ENCODE measurements at places on chromosomes 6 and 20.

GRCh38 chr6:14339711-14340584, 222.4 kb downstream of the CD83 start:
- no peak for DNase-seq

- DNase-seq: no peak
These were observed 71.9 kb downstream of the FAM120B start for GRCh38 chr6:170378502-170378901.

DNA sequence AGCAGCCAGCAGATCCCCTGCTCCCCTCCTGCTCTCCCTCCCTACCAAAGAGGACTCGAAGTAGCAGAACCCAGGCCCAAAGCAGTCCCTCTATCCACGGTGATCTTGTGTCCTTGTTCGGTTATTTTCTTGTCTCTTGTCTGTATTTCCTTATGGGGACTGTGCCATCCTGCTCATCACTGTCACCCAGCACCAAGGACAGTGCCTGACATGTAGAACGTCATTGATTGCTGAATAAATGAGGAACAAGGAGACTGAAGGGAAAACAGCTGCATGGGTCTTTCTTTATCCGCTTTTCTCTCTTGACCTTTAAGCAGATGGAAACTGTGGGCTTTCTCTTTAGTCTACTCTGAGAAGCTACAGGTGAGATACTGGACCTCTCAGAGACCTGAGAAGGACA, 29.4 kb upstream of the ZNF831 start:
- DNase-seq: no peak

GRCh38 chr20:1423625-1424106, 30.8 kb upstream of the FKBP1A start:
- no peak for DNase-seq

- DNase-seq: no peak
These were observed 115.3 kb upstream of the PROKR2 start for GRCh38 chr20:5432030-5432429.

- no peak for DNase-seq
These were observed 15.6 kb upstream of the TBCC start for GRCh38 chr6:42761287-42762067.

GRCh38 chr6:74658391-74658790, 547.5 kb downstream of the COL12A1 start:
- DNase-seq: no peak

DNA sequence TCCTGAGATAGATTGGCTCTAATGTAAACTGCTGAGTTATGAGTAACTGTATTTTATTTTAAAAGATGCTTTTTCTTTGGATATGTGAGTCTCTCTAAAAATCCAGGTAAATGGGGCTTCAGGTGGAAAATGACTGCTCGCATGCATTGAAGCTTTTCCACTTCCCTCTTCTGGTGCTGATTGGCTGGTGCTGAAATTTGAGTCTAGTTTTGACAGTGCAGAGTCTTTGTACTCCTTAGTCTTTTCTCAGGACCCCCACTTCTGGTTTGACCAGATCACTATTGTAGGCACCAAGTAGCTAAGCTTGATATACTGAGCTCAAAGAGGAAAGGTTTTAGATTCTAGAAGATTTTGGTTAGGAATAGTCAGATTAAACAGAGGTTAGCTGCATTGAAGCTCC, 60.7 kb upstream of the TULP4 start:
- DNase-seq: no peak

- DNase-seq: peak; percentile 30
These were observed 68.2 kb downstream of the TBX18 start for GRCh38 chr6:84696166-84696565.

- no peak for DNase-seq
These were observed 14.4 kb downstream of the PFDN4 start for GRCh38 chr20:54221996-54222890.

- peak; percentile 60 for DNase-seq
These were observed 2.9 kb upstream of the HLA-DOB start for GRCh38 chr6:32819729-32820128.

- DNase-seq: no peak
These were observed 42.6 kb downstream of the RAB44 start for GRCh38 chr6:36739947-36740817.

DNA sequence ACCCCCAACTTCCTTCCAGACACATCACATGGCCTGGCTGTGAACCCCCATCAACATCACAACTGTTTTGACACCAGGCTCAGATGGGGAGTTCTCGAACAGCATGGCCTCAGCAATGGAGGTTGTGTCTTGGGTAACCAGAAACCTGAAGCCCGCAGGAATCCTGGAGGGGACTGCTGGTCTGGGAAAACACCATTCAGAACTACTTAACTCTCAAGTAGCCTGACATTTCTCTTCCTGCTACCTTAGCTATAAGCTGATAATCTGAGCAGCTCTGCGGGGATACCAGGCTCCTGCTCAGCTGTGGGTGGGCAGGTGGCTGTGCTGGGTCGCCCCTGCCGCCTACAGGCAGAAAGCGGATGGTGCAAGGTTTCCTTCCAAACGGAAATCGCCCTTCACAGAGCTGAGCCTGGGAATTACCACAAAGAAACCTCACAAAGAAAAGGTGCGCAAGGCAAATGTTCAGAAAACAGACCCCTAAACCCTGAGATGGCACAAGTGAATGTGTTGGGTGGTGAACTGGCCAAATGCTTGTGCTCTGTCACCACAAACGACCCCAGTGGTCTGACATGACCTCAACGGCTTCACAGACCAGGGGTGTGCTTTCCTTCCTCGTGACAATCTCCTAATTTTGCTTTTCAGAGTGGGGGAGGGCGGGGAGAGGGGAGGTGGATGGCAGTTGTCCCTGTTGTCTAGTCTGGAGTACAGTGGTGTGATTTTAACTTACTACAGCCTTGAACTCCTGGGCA, 29.5 kb downstream of the SNX5 start:
- no peak for DNase-seq

- no peak for DNase-seq
These were observed 7.4 kb upstream of the SLC12A5 start for GRCh38 chr20:46021361-46022359.

GRCh38 chr6:111711984-111712752, 106.5 kb upstream of the TRAF3IP2 start:
- DNase-seq: no peak

DNA sequence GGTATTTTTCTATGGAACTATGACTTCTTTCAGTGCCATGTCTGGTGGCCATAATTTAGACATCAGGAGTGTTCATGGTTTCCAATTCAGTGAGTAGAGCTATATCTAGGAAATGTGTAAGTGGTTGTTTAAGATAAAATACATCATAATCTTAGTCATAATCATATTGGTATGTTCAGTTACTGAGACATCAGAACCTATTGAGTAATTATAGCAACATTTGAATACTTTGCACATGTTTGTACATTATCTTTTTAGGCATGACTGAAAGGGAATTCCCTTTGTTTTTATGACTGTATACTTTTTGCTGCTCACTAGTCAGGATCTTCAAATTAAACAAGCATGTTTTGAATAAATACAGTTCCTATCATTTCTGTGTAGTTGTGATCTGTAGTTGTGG, 64.0 kb downstream of the STXBP5 start:
- no peak for DNase-seq

GRCh38 chr6:139007428-139007827, 19.4 kb upstream of the REPS1 start:
- no peak for DNase-seq

DNA sequence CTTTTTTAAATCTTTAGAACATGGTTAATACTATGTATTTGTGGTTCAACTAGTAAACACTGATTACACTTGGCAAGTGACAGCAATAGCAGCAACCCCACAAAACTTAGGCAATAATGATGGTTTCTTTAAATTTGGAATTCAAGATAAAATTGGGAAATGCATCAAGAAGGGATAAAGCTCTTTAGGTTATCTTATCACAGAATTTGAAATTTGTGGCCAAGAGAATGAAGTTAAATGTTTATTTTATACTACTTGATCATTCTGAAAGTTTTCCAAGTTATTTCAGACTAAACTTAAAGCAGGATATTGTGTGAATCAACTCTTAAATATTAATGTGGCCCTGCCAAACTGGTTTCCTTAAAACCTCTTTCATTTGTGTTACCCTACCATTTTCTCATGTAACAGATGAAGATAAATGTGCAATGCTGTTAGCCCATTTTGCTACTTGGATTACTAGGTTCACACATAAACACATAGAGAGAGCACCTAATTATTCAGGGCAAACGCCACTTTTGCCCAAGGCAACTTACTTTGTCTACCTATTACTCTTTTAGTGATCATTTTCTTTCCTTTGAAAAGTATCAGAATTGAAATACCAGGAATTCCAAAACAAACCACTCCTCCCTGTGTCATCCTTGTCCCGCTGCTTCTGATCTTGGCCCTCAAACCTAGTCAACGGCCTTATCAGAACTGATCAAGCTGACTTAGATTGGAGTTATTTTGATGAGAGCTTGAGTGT, 186.7 kb upstream of the TENT5A start:
- DNase-seq: no peak

DNA sequence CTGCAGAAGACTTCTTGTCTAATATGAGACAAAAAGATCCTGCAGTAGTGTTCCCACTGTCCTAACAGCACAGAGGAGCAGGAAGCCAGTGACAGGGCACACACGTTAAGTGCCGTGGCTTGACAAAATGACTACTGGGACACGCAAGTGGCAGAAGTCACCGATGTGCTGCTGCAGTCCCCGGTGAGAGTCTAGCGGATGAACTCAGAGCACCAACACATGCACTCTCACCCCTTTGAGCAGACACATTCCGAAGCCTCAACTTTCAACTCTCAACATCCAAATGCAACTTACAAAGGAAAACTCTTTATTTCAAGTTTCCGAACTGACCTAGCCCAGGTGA, 898 bp downstream of the LAMA4 start:
- DNase-seq: no peak

DNA sequence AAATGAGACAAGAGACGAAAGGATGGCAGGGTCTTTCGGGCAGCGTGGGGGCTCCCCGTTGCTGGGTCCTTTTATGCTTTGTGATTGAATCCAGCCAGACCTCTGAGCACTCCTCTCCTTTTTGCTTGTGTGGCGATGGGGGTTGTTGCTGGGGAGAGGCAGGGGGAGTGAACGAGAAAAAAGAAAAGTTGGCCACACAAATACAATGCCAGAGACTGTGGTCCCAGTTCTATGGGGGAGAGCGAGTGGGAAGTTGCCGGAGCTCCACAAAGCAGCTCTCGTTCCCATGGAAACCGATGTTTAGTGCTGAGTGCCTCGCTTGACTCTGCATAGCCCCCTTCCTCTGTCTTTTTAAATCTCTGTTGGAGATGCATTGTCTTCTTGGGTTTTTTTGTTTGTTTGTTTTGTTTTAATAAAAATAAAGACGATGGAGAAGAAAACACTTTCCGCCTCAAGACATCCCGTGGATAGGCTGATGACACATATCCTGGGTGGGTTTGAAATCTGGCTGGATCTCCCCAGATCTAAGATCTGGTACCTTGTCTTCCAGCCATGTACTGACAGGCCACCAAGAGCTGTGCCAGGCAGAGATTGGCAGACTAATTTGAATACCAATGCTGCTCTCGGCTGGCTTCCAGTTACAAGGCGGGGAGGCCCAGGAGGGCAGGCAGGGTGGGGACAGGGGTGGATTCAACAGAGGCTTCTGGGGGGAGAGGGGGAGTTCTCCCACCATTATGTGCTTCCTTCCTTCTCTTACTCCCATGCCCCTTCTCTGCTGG, 529.3 kb downstream of the QKI start:
- no peak for DNase-seq

DNA sequence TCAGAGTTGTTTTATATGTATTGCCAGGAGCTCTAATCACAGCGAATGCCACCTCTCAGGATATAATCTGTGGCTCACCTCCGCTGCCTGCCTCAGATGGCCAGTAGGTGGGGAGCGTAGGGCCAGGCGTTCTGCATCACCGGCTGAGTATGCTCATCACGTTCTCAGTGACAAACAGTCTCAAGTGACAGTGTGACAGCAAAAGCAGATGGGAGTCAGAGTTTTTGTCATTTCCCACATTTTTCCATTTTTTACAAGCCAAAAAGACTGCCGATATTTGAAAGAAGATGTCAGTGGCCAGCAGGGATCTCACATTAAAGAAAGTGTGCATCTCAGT, 208.7 kb downstream of the ALDH8A1 start:
- DNase-seq: no peak

DNA sequence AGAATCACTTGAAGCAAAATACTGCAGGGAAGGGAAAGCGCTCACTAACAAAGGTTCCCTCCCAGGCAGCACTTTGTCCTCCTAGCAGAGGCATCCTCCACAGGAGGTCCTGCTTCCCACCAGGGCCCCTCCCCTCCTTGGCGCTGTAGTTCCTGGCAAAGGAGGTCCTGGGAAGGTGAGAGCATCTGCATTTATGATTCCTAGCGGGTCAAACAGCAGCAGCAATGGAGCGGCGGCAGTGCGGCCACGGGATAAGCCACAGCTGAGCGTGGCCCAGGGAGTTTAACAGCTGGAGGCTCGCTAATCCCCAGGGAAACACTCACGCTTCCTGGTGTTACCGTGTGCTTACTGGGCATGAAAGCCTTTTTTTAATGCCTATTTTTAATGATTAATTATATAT, 185.8 kb downstream of the TTLL2 start:
- DNase-seq: no peak

GRCh38 chr6:36025932-36026327, 1.5 kb upstream of the SLC26A8 start:
- no peak for DNase-seq

- no peak for DNase-seq
These were observed 11.4 kb upstream of the PDE10A start for GRCh38 chr6:165674155-165675029.

GRCh38 chr20:64154590-64155257, 9.5 kb upstream of the MYT1 start:
- DNase-seq: no peak

GRCh38 chr6:125910527-125910926, 46.0 kb upstream of the HINT3 start:
- DNase-seq: no peak

DNA sequence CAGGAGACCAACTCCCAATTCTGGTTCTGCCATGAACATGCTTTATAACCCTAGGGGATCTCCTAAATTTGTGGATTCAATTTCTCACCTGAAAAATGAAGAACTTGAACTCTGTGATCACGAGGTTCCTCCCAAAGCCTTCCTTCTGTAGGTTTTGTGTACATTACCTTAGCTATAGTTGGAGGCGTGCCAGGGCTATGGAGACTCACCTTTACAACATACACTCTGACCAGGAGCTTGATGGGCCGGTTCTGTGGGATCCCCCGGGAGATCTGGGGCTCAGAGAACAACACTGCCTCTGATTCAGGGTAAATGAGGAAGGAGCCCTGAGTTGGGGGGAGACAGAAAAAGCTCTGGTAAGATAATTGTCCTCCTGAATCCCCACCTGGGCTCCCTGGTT, 34.1 kb downstream of the ERGIC3 start:
- DNase-seq: no peak

DNA sequence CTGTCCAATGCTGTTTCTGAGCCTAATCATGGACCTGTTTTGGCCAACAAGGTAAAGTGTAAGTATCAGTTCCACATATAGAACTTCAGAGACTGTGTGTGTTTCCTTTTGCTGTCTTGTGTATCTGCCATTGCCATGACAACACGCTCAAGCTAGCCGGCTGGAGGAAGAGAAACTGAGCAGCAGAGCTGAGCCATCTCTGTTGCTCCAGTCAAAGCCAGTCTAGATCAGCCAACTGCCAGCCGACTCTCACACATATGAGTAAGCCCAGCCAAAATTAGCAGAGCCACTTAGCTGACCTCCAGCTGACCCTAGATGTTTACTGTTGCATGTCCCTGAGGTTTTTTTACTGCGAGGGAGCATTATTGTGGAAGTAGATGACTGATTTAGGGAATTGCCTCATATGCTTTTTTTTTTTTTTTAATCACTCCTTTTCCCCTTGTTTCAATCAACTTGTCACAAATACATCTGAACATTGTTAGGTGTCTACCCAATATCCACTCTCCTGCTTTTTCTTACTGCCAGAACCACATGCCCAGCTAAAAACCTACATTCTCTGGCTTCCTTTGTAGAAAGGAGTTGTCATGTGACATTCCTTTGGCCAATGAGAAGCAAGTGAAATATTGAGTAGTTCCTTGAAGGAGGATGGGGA, 304.3 kb upstream of the SUPT3H start:
- no peak for DNase-seq
